Left cardiac atrium (tissue), 4 donors: ENCODE measurements at places on chromosomes 7 and 10.

GRCh38 chr7:158176561-158177173 is 411.0 kb downstream of the PTPRN2 start:
- DNase-seq, result no peak

- DNase-seq, result no peak
Measured at GRCh38 chr10:102283488-102283887, 38.2 kb downstream of the GBF1 start.

DNA sequence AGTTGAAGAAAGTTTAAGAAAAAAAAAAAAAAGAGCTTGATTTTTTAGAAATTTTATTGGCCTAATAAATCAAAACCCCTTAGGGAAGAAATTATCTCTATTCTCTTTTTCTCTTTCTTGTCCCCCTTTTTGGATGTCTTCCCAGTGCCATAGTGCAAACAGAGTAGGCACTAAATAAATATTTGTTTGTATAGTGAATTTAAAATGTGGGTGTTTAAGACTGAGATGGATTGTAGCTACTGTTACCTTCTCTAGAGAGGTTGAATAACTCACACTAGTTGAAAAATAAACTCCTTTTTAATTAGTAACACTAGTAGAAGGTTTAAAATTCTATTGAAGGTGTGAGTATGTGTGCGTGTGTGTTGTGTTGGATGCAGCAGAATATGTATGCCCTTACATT is 783.8 kb downstream of the NXPH1 start:
- DNase-seq, result no peak

GRCh38 chr7:77907281-77907680 is 108.7 kb downstream of the PHTF2 start:
- no peak for DNase-seq

GRCh38 chr10:70498970-70499835 is 20.6 kb downstream of the PALD1 start:
- DNase-seq, result peak; percentile 45

GRCh38 chr10:124917428-124918190 is 24.3 kb upstream of the ZRANB1 start:
- peak; percentile 44 for DNase-seq

GRCh38 chr7:156172638-156173037 is 360.4 kb upstream of the SHH start:
- DNase-seq, result no peak

GRCh38 chr10:73644767-73645166 is 3.5 kb upstream of the MYOZ1 start:
- DNase-seq, result no peak

- no peak for DNase-seq
Measured at GRCh38 chr7:152751449-152752141, 8.0 kb upstream of the ACTR3B start.

- no peak for DNase-seq
Measured at GRCh38 chr10:91380873-91381256, 29.3 kb upstream of the HECTD2 start.

GRCh38 chr10:119135513-119135881 is 30.0 kb downstream of the SFXN4 start:
- DNase-seq, result no peak

DNA sequence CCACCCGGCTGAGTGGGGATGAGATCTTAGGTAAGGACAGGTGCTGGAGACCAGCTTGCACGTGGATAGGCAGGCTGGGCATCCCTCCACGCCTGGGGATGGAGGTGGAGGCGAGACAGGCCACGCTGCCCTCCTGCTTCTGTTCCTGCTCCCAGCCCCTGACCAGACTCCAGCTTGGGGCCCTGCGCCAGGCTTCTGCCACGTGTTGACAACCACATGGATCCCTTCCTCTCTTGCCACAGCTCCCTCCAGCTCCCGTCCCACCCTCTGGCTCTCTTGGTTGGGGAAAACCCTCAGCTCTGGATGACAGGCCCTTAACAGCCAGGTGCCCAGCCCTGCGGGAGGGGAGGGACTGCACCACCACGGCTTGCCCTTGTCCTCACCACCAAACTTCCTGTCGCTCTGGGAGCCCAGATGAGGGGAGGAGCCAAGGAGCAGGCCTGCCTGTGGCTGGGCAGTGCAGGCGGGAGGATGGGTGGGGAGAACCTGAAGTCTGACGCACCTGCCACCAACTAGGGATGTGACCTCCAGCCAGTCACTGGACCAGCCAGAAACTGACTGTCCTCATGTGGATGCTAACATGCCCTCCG is 36.0 kb downstream of the KCNH2 start:
- DNase-seq, result no peak

- no peak for DNase-seq
Measured at GRCh38 chr10:72812415-72812752, 81.2 kb upstream of the OIT3 start.

DNA sequence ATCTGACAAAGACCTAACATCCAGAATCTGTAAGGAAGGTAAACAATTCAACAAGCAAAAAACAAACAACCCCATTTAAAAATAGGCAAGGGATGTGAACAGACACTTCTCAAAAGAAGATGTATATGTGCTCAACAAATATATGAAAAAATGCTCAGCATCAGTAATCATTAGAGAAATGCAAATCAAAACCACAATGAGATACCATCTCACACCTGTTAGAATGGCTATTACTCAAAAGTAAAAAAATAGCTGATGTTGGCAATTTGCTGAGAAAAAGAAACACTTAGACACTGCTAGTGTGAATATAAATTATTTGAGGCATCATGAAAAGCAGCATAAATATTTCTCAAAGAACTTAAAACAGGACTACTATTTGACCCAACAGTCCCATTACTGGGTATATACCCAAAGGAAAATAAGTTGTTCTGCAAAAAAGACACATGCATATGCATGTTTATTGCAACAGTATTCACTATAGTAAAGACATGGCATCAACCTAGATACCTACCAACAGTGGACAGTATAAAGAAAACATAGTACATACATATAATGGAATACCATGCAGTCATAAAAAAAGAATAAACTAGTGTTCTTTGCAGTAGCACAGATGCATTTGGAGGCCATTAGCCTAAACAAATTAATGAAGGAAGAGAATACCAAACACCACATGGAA is 980.1 kb downstream of the KCNMA1 start:
- DNase-seq, result no peak

DNA sequence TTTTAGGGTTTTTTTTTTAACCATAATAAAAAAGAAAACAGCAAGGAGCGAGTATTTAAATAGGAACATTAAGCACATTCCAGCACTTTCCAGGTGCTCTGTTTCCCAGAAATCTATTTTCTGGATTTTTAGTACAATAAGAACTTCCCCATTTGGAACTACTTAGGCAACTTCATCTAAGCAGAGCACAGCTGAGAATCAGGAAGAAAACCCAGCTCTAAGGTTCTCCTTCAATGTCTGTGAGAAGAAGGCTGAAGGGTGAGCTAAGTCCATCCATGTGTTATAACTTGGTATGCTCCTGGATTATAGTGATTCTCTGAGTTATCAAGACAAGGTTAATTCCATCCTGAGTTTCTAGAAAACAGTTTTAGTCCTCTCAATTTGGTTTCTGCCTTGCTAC is 181.9 kb downstream of the CYP26A1 start:
- DNase-seq, result no peak

DNA sequence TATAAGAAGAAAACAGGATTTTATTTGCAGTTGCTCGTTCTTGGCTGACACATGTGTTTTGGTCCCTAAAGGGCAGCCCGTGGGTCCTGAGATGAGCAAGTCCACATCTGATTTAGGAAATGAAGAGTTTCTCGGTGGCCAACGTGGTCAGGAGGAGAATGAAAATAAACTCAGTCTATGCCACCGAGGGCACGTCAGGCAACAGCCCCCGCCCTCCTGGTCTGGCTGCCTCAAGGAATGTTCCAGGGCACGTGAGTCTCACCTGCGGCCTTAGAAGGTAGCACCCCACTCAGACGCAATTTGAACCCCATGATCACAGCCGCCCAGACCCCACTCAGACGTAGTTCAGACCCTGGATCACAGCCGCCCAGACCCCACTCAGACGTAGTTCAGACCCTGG is 197.2 kb downstream of the ADARB2 start:
- no peak for DNase-seq

- DNase-seq, result no peak
Measured at GRCh38 chr7:107818622-107819021, 15.6 kb upstream of the SLC26A3 start.

GRCh38 chr7:47386273-47386835 is 195.6 kb downstream of the TNS3 start:
- no peak for DNase-seq

DNA sequence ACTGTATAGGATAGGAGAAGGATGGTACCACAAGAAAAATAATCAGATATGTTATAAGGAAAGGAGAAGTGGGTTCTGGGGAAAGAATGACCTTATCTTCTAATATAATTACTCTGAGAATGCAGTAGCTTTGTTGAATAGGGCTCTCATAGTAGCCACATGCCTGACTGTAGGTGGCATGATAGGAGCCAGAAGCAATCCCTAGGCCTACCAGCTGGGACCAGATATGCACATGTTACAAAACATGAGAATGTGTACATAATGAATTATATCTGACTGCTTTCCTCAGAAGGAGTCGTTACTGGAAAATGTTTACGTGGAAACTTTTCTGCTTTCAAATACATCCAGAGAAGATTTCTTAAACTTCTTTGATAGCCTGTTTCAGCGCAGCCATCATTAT is 53.2 kb upstream of the FAM3C start:
- no peak for DNase-seq

GRCh38 chr7:132778761-132779160 is 202.5 kb upstream of the PLXNA4 start:
- no peak for DNase-seq

DNA sequence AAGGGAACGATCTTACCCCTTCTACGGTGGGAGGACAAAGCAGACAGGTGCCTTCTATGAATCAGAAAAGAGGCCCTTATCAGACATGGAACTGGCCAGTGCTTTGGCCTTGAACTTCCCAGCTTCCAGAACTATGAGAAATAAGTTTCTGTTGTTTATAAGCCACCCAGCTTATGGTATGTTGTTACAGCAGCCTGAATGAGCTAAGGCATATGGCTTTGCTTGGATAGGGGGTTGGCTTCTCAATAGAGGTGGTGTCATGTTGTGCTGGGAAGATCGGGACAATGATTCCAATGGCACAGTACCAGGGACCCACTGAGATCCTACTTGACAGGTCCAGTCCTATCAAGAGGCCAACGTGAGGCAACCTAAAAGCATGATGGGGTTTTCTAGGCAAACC is 183.4 kb upstream of the BMPER start:
- no peak for DNase-seq

- no peak for DNase-seq
Measured at GRCh38 chr10:83517456-83517855, 621.9 kb upstream of the GHITM start.

- DNase-seq, result no peak
Measured at GRCh38 chr10:112797197-112797596, 152.8 kb upstream of the TCF7L2 start.

DNA sequence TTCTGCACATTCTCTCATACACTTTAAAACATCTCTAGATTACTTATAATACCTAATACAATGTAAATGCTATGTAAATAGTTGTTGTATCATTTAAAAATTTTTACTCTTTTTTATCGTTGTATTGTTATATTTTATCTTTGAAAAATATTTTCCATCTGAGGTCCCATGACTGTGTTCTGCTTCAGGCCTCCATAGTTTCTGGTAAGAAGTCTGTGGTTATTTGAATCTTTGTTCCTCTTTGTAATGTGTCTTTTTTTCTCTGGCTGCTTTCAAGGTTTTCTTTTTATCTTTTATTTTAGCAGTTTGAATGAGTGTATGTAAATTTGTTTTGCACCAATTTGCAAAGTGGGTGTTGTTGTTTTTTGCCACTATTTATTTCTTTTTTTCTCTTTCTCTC is 263.1 kb downstream of the RPS24 start:
- DNase-seq, result no peak

DNA sequence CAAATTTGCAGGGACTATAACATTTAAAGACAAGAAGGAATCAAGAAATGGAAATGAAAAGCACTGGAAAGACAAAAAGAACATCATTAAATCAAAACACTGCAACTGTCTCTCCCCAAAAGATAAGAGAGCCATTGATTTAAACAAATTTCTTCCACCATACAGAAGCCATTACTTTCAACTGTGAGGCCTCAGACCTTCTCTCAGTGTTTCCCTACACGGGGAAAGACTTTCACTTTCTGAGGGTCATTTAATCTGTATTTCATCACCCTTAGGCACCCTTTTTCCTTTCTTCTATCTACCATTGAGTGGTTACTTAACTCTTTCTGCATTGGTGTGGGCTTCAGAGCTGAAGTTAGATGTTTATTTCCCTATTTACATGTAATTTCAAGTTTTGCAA is 47.5 kb downstream of the CCDC172 start:
- DNase-seq, result no peak

DNA sequence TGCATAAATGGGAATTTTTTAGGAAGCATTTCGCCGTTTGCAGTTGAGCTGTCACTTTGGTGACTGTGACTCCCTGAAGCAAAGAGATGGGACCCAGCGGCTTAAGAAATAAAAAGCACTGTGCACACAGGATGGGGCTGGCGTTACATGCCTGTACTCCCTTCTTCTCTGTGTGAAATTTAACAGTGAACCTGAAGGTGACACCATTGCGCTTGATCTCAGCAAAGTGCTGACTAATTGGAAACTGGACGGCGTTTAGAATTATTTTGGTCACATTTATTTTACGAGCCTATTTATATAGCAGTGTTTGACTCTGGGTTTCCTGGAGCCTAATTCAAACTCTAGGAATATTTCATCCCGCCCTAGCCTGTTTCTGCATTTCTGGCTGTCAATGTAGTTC is 146.2 kb downstream of the PAXIP1 start:
- no peak for DNase-seq

- DNase-seq, result no peak
Measured at GRCh38 chr7:107164092-107164491, 4.7 kb upstream of the HBP1 start.

GRCh38 chr10:127998501-127999144 is 91.7 kb downstream of the PTPRE start:
- DNase-seq, result no peak

- DNase-seq, result no peak
Measured at GRCh38 chr7:6376820-6377219, 70.9 kb downstream of the DAGLB start.

GRCh38 chr7:1939434-1940401 is 269.6 kb downstream of the ELFN1 start:
- DNase-seq, result peak; percentile 26

DNA sequence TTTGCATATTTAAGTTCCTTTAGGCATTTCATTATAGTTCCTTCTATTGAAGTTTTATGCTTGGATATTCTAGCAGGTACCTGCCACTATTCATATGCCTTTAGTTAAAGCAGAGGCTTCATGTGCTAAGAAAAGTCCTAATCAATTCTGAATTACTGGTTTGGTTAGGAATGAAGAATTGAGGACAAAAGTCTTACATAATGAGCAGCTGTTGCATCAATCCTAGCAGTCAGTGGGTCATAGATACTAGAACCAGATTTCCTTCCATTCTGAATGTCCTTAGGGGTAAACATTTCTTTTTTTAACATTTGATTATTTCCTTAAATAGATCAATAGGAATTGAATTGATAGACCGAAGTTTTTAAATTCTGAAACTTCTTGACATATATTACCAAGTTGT is 59.2 kb downstream of the CDK13 start:
- DNase-seq, result no peak
